Psoas muscle (tissue), 8 donors: ENCODE measurements at places on chromosomes 11 and 22. TPM values are rescaled to one million over a fixed set of nuclear protein-coding genes. Genes with fewer than 3 reads are reported as not detected.

DEUP1 gene
- total RNA-seq: not detected

- no peak overlapping the region for H3K27ac ChIP-seq
- no peaks in the 10 kb centered on the region for H3K27me3 ChIP-seq
- peak; percentile 57 for DNase-seq
- no peak overlapping the region for H3K4me3 ChIP-seq
- H3K4me1 ChIP-seq: no peaks in the 10 kb centered on the region
Measured at GRCh38 chr11:122069707-122070360, 46.2 kb downstream of the BLID start.

GRCh38 chr11:9590717-9591116 lies 17.2 kb downstream of the WEE1 start:
- H3K4me3 ChIP-seq: no peak overlapping the region
- H3K4me1 ChIP-seq: no peaks in the 10 kb centered on the region
- peaks cover 48% of the 10 kb centered on the region for H3K36me3 ChIP-seq
- no peaks in the 10 kb centered on the region for H3K27me3 ChIP-seq
- no peak overlapping the region for H3K27ac ChIP-seq

OR2AG1 gene
- not detected for total RNA-seq

DNA sequence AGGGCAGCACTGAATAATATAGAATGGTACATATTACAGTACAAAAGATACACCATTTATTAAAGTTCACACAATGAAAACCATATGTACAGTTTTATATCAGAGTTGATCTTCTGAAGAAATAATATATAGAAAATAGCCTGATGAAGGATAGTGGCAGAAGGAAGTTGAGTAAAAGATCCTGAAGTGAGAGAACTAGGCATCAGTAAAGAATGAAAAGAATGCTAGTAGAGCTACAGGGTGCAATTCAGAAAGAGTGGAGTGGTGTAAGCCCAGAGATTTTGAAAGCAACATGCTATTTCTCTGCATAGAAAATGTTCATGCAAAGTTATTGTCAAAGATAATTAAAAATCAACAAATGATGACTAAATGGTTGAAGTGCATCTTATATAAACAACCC lies 1552.7 kb upstream of the TENM4 start:
- no peaks in the 10 kb centered on the region for H3K36me3 ChIP-seq
- no peak for DNase-seq
- no peak overlapping the region for H3K27ac ChIP-seq
- no peak overlapping the region for H3K4me3 ChIP-seq
- H3K27me3 ChIP-seq: no peaks in the 10 kb centered on the region

SCGB1D2 gene
- total RNA-seq: 3.4 TPM

DNA sequence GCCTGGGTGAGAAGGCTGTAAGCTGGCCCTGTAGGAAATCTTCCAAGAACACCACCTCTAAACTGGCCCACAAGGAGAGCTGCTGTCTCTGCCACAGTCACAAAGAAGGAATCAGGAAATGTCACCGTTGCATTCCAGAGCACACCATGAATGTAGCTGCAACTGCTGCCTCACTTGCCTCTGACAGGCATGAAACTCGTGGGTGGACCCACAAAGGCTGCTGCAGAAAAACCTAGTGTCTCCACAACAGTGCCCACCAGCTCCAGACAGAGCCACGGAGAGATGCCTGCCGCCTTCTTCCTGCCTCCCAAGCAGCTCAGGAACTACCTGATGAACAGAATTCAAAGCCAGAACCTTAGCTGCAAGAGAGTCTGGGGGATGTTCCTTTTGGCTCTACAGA lies 10.5 kb downstream of the DNAJB13 start:
- no peak overlapping the region for H3K4me3 ChIP-seq
- no peak overlapping the region for H3K27ac ChIP-seq
- peaks cover 7% of the 10 kb centered on the region for H3K4me1 ChIP-seq
- no peak for DNase-seq
- H3K36me3 ChIP-seq: no peaks in the 10 kb centered on the region
- H3K27me3 ChIP-seq: no peaks in the 10 kb centered on the region

ZBTB3 gene
- 8.7 TPM for total RNA-seq

DNA sequence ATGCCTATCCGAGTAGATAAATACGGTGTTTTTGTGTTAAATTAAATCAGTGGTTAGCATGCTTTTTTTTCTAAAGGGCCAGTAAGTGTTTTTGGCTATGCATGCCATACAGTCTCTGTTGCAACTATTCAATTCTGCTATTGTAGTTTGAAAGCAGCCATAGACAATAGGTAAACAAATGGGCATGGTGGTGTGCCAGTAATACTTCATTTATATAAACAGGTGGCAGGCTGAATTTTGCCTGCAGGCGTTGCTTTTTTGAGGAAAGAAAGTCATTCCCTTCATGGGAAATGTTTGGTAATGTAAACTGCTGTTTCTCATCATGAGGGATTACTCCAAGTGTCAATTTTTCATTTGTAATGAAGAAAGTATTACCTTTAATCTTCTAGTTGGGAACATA lies 106.5 kb downstream of the TMEM135 start:
- H3K27ac ChIP-seq: no peak overlapping the region
- no peaks in the 10 kb centered on the region for H3K27me3 ChIP-seq
- peaks cover 5% of the 10 kb centered on the region for H3K4me1 ChIP-seq
- no peak for DNase-seq

SLC29A2 gene
- total RNA-seq: 94.1 TPM

DNA sequence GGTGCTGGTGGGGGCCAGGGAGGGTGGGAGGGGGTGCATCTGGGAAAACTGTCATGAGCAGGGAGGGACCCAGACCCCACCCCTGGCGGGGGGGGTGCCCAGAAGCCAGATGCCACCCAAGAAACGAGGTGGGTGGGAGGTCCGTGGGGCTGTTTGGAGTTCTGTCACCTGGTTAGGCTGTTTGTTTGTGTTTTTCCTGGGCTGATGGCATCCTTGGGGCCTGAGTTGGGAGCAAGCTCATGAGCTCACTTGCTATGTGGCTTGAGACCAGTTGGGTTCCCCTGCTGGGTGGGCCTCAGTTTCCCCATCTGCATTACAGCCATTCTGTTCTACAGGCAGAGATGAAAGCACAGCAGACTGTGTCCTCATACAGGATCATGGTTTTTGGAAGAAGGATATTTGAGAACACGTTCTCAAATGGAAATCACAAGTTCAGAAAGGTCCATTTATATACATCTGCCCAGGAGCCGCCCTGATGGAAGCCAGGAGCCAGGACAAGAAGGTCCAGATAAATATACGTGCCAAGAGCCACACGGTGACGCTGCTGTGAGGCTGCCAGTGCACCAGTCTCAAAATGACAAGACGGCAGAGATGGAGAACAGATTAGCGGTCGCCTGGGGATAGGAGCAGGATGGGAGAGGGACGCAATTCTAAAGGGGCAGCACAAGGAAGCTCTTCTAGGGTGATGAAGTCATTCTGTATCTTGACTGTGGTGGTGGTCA lies 312.9 kb downstream of the MN1 start:
- no peaks in the 10 kb centered on the region for H3K27me3 ChIP-seq
- H3K4me1 ChIP-seq: peaks cover 11% of the 10 kb centered on the region
- H3K27ac ChIP-seq: no peak overlapping the region
- no peaks in the 10 kb centered on the region for H3K36me3 ChIP-seq

- no peaks in the 10 kb centered on the region for H3K4me1 ChIP-seq
- peaks cover 7% of the 10 kb centered on the region for H3K27me3 ChIP-seq
- H3K36me3 ChIP-seq: no peaks in the 10 kb centered on the region
- no peak overlapping the region for H3K4me3 ChIP-seq
Measured at GRCh38 chr11:71426413-71426812, 21.8 kb downstream of the DHCR7 start.

DNA sequence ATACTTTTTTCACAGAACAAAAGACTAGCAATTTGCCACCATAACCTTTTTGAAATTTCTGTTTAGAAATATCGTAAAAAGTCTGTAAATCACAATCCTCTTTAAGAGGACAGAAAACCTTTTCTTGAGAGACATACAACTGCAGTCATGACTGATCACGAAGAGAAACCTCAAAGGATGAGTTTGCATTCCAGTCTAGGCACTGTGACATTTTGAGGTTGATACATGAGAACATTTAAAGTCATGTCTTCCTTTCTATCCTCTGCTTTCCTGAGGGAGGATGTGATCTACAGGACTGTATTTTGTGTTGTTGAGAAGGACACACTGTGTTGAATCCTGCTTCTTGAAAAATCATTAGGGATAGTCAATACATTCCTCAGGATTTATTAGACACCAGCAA lies 476.7 kb upstream of the CCDC179 start:
- H3K36me3 ChIP-seq: no peaks in the 10 kb centered on the region
- no peaks in the 10 kb centered on the region for H3K4me1 ChIP-seq
- H3K27ac ChIP-seq: no peak overlapping the region
- H3K27me3 ChIP-seq: no peaks in the 10 kb centered on the region
- DNase-seq: no peak

- no peaks in the 10 kb centered on the region for H3K36me3 ChIP-seq
- H3K27me3 ChIP-seq: no peaks in the 10 kb centered on the region
- DNase-seq: no peak
- peaks cover 4% of the 10 kb centered on the region for H3K4me1 ChIP-seq
- no peak overlapping the region for H3K27ac ChIP-seq
- no peak overlapping the region for H3K4me3 ChIP-seq
Measured at GRCh38 chr11:57544566-57544965, 7.2 kb downstream of the SMTNL1 start.

DNA sequence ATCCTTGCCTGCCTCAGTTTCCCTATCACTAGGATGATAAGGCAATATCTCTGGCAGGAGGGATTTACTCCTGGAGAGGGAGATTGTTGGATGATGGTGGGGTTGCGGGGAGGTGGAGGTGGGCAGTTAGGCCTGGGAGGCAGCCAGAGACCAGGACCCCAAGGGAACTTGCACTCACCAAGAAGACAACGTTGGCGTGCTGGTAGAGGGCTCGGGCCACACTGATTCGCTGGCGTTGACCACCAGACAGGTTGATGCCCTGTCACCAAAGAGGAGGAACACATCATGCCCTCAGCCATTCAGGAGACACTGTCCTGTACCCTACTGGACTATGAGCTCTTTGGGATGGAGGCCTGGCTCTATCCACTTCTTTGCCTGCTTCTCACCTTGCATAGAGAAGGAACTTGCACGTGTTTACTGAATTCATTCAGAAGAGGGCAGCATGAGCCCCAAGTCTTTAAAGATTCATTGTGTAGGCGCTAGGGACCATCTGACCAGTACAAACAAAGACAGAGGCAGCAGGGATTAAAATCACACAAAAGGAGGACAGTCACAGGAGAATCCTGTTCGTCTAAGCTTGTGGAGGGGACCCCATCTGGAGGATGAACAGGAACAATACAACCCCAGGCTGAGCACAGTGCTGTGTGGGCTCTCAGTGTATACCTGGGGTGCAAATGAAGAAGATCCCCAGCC lies 24.2 kb upstream of the KCNJ11 start:
- H3K27ac ChIP-seq: no peak overlapping the region
- no peak for DNase-seq
- no peak overlapping the region for H3K4me3 ChIP-seq

CACNA1I gene
- total RNA-seq: not detected

GRCh38 chr11:16149476-16149875 lies 206.9 kb downstream of the SOX6 start:
- no peak overlapping the region for H3K27ac ChIP-seq
- DNase-seq: no peak
- H3K4me1 ChIP-seq: peaks cover 28% of the 10 kb centered on the region
- H3K4me3 ChIP-seq: no peak overlapping the region

DNA sequence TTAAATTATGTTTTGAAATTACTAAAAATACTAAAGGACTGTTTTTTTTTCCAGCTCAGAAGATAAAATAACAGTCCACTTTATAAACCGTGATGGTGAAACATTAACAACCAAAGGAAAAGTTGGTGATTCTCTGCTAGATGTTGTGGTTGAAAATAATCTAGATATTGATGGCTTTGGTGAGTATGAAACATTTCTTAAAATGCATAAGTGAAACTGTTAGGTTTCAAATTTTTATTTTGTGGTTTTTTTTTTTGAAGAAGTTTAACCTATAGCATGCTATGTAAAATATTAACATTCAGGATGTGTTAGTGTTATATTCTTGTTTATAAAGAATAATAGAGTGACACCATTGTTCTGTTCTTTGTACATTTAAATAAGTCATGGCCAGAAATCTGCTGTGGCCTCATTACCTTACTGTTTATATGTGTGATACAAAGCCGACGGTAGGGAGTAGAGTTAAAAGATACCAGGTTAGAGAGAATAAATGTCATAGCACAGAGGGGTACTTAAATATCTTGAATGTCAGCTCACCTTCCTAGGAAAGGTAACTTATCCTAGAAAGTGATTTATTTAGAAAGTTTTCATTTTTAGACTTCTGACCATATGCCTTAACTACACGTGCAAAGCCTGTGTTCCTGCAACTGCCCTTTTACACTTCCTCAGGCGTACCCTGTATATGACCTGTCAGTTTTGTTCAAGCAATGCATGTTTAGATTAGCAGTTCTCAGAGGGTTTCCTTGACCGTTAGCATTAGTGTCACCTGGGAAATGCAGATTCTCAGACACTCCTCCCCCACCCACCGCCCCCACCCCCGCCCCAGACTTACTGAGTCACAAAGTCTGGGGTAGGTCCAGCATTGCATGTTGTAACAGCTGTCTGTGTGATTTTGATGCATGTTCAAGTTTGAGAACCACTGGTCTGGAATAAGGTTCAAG lies 6.3 kb downstream of the FDX1 start:
- H3K4me3 ChIP-seq: peak overlapping the region; percentile 2
- H3K27me3 ChIP-seq: no peaks in the 10 kb centered on the region
- H3K4me1 ChIP-seq: peaks cover 53% of the 10 kb centered on the region
- H3K36me3 ChIP-seq: peaks cover 16% of the 10 kb centered on the region
- H3K27ac ChIP-seq: peak overlapping the region; percentile 64
- no peak for DNase-seq

DNA sequence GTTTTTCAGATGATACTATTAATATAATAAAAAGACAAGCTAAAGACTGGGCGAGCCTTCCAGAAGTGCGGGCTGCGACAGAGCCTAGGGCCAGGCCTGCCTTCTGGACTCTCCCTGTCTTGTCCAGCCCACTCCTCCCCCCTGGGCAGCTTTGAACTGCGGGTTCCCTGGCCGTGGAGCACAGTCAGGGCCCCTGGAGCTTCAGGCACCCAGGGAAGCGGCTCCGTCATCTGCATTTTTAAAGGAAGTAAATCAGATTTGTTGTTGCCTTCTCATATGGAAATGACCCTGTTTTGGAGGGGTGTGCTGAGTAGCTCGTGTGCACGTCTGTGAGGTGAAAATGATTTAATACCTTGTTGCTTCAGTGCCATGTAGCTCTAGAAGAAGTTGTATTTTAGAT lies 265.3 kb downstream of the TBC1D22A start:
- no peak overlapping the region for H3K27ac ChIP-seq
- no peak overlapping the region for H3K4me3 ChIP-seq
- no peaks in the 10 kb centered on the region for H3K27me3 ChIP-seq
- H3K36me3 ChIP-seq: no peaks in the 10 kb centered on the region
- H3K4me1 ChIP-seq: no peaks in the 10 kb centered on the region
- no peak for DNase-seq

GSTT4 gene
- total RNA-seq: not detected
